Peyer's patch (tissue), 4 donors: ENCODE measurements at places on chromosomes 4 and X. TPM values are rescaled to one million over a fixed set of nuclear protein-coding genes. Genes with fewer than 3 reads are reported as not detected.

DNA sequence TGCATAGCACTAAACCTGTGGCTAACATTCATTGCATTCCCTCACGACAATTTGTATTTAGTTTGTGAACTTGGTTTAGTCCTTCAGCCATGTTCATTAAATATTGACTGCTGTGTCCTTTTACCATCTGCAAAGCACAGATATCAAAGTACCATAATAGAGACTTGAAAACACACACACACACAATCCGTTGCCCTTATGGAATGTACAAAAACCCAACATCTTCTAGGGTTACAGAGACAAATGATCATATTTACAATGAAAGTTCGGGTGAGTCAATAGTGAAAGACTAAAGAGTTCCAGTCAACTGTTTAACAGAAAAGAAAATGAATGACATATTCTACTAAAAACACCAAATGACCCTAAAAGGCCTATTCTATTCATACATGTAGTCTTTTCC lies 50.8 kb upstream of the TXK start:
- H3K4me3 ChIP-seq = no peak overlapping the region
- no peaks in the 10 kb centered on the region for H3K4me1 ChIP-seq
- H3K27me3 ChIP-seq = no peaks in the 10 kb centered on the region
- no peak for DNase-seq
- no peak overlapping the region for H3K27ac ChIP-seq
- H3K36me3 ChIP-seq = no peaks in the 10 kb centered on the region

SGMS2 gene
- 343 TPM for total RNA-seq

GRCh38 chrX:138519296-138519695 lies 192.2 kb downstream of the FGF13 start:
- no peak overlapping the region for H3K4me3 ChIP-seq
- H3K4me1 ChIP-seq = no peaks in the 10 kb centered on the region
- H3K36me3 ChIP-seq = no peaks in the 10 kb centered on the region
- H3K27me3 ChIP-seq = no peaks in the 10 kb centered on the region

GRCh38 chr4:32551943-32552342 lies 1831.8 kb downstream of the PCDH7 start:
- no peak overlapping the region for H3K4me3 ChIP-seq
- H3K4me1 ChIP-seq = no peaks in the 10 kb centered on the region
- H3K27ac ChIP-seq = no peak overlapping the region
- DNase-seq = no peak
- H3K27me3 ChIP-seq = no peaks in the 10 kb centered on the region

NAA11 gene
- not detected for total RNA-seq

DNA sequence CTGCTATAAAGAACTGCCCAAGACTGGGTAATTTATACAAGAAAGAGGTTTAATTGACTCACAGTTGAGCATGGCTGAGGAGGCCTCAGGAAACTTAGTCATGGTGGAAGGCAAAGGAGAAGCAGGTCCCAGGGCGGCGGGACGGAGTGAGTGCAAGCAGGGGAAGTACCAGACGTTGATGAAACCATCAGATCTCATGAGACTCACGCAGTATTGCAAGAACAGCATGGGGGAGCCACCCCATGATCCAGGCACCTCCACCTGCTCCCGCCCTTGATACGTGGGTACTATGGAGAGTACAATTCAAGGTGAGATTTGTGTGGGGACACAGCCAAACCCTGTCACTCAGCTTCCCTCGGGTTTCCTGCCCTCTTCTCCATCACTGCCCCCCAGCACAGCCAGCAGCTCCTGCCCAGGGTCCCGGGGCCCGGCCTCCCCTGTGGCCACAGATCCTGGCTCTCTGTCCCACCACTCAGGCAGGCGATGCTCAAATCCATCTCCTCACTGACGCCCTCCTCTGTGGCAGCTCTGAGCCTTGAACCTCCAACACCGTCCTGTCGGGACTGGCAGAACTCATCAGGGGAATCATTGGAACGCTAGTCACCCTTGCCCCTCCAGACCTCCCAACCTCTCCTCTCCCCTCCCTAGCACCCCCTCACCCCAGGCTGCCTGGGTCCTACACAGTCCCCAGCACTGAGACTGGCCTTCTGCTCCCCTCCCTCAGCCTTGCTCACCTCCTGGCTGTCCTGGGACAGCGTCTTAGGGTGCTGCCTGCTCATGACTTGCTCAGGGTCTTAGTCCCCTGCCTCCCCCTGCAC lies 37.6 kb downstream of the FGFRL1 start:
- no peak for DNase-seq
- no peaks in the 10 kb centered on the region for H3K36me3 ChIP-seq
- H3K4me3 ChIP-seq = no peak overlapping the region
- H3K27ac ChIP-seq = no peak overlapping the region

GABRB1 gene
- not detected for total RNA-seq

GRCh38 chrX:80879143-80879542 lies 69.5 kb upstream of the BRWD3 start:
- no peaks in the 10 kb centered on the region for H3K36me3 ChIP-seq
- H3K27ac ChIP-seq = no peak overlapping the region
- DNase-seq = no peak

SNCA gene
- 1.2 TPM for total RNA-seq

DMP1 gene
- total RNA-seq = not detected

DNA sequence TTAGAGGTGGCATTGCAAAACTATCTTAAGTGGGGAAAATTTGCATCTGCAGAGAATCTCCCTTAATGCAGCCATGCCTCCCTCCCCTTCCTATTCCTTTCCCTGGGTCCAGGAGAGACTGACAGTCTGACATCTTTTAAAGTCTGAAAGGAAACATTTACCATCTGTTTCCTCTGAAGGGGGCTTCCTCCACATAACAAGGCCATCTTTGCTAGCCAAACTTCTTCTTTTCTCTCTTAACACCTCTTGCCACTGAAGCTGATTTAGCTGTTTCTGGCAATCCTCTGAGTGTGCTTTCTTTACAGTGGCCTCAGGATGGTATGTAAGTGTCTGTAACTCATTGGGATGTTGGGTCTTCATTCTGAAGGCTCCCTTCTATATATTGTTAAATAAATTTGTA lies 34.6 kb upstream of the AADAT start:
- no peak overlapping the region for H3K4me3 ChIP-seq
- H3K36me3 ChIP-seq = no peaks in the 10 kb centered on the region
- no peak for DNase-seq
- no peaks in the 10 kb centered on the region for H3K4me1 ChIP-seq
- H3K27me3 ChIP-seq = no peaks in the 10 kb centered on the region
- no peak overlapping the region for H3K27ac ChIP-seq

PLAC8 gene
- total RNA-seq = 36.3 TPM

DNA sequence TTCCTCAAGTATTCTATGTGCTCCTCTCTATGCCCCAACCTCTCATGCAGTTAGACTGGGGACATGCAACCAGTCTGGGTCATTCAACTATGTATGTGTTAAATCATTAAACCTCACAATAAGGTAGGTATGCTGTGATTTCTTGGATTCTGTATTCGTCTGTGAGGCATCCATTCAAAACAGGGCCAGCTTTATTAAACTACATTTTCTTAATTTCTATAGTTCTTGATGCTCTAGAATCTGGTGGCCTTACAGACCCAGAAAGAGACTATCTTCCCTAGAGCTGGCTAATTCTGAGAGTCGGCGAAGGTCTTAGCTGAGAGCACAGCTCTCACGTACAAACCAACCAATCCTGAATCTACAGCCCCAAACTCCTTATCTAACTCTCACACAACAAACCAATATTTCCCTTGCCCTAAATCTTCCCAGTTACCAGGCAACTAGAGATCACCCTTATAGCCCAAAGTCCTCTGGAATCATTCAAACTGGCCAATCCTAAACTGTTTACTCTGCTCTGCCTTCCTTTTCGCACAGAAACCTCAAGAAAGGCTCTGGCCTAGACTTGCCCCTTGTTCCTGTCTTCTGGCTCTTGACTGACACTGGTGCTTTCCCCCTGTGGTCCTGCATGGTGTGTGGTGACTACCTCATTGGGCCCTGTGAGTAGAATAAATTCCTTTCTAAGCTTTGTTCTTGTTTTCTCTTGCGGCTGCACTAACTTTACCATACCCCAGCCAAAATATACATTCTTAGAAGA lies 203.5 kb upstream of the TET2 start:
- no peak overlapping the region for H3K27ac ChIP-seq
- no peak overlapping the region for H3K4me3 ChIP-seq
- DNase-seq = no peak
- H3K4me1 ChIP-seq = no peaks in the 10 kb centered on the region

- H3K27ac ChIP-seq = no peak overlapping the region
- no peak for DNase-seq
- no peaks in the 10 kb centered on the region for H3K27me3 ChIP-seq
- H3K36me3 ChIP-seq = no peaks in the 10 kb centered on the region
Measured at GRCh38 chr4:61296144-61296543, 96.0 kb downstream of the ADGRL3 start.

GRCh38 chrX:112997991-112998390 lies 157.4 kb upstream of the AMOT start:
- no peak for DNase-seq
- no peaks in the 10 kb centered on the region for H3K4me1 ChIP-seq
- no peak overlapping the region for H3K27ac ChIP-seq
- H3K27me3 ChIP-seq = no peaks in the 10 kb centered on the region
- no peaks in the 10 kb centered on the region for H3K36me3 ChIP-seq

- H3K36me3 ChIP-seq = no peaks in the 10 kb centered on the region
- H3K27me3 ChIP-seq = no peaks in the 10 kb centered on the region
- DNase-seq = no peak
Measured at GRCh38 chr4:74665346-74665745, 129.0 kb downstream of the BTC start.
